ENCODE measurements at places on chromosomes 1 and 21.

- DNase-seq, result no peak
Observed at GRCh38 chr1:66585002-66585401, 51.0 kb downstream of the SGIP1 start.

DNA sequence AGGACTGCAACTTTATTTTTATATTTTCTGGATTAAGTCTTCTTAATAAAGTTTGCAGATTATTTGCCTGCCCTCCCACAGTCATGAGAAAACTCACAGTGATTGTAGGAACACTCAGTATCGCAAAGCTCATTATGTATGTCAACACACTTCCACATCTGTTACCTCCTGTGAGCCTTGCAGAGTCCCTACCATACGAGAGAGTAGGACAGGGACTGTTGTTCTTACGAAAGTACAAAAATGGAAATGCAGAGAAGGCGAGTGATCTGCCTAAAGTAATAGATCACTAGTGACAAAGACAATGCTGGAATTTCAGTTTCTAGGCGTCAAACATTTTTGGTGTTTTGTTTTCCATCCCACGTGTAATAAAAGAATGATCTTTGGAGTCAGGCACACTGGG lies 131.7 kb downstream of the SYT2 start:
- no peak for DNase-seq

DNA sequence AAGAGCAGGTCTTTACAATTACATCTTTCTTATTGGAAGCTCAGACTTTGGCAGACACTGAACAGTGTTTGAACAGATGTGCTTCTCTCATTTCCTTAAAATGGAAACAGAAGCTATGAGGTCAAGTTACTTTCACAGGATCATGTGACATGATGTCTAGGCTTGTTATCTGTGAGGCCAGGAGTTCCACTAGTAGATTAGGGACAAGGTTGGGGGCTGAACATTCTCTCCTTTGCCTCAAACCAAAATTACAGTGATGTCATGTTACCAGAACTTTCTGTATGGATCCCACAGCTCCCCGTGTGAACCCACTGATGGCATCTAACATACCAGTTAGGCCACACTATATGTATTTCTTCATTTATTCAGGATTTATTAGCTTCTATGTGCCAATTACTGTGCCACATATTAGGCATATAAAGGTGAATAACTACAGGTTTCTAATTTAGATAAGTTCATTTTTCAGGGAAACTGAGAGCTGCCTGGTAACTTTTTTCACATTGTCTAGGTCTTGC lies 6.0 kb downstream of the DYNLT5 start:
- no peak for DNase-seq

DNA sequence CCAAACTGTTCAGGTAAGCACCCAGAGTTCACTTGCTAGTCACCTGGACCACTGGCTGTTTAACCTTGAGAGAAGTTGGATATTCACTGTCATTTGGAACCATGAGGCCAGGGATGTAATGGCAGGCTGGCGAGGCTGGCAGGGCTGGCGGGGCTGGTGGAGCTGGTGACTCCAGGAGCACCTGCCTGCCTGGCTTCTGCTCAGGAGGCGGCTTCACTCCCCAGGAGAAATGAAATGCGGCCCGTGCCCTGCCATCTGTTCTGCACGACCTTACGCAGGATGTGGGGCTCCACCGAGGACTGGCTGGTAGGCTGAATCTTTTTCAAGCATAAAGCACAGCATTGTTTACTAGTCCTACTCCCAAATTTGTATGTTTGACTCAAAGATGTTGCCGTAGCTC lies 22.7 kb upstream of the MX1 start:
- DNase-seq, result no peak

DNA sequence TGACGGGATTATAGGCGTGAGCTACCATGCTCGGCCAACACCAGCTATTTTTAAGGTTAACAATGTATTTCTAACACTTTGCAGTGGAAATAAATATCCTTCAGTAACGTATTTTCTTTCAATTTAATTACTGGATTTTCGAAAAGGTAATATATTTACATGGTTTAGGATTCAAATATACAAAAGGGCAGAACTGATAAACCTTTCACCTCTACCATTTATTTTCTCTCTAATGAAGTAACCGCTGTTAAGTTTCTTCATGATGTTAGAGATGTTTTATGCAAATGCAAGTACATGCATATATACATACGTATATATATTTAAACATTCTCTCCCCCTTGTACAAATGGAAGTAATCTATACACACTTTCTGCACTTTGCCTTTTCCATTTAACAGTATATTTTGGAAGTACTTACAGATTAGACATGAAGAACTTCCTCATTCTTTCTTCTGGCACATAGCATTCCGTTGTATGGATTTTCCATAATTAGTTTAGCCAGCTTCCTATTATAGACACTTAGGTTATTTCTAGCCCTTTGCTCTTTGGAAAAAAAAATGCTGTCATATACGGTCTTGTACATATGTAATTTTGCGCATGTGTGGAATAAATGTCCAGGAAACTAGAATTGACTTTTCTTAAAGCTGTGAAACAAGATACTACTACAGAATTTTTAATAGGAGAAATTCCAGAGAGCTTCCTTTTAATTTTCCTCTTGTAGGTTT lies 14.9 kb upstream of the HJV start:
- no peak for DNase-seq

GRCh38 chr1:32701951-32702598 lies 495 bp downstream of the SYNC start:
- DNase-seq, result no peak

- no peak for DNase-seq
Observed at GRCh38 chr1:115906627-115907026, 65.7 kb upstream of the NHLH2 start.

DNA sequence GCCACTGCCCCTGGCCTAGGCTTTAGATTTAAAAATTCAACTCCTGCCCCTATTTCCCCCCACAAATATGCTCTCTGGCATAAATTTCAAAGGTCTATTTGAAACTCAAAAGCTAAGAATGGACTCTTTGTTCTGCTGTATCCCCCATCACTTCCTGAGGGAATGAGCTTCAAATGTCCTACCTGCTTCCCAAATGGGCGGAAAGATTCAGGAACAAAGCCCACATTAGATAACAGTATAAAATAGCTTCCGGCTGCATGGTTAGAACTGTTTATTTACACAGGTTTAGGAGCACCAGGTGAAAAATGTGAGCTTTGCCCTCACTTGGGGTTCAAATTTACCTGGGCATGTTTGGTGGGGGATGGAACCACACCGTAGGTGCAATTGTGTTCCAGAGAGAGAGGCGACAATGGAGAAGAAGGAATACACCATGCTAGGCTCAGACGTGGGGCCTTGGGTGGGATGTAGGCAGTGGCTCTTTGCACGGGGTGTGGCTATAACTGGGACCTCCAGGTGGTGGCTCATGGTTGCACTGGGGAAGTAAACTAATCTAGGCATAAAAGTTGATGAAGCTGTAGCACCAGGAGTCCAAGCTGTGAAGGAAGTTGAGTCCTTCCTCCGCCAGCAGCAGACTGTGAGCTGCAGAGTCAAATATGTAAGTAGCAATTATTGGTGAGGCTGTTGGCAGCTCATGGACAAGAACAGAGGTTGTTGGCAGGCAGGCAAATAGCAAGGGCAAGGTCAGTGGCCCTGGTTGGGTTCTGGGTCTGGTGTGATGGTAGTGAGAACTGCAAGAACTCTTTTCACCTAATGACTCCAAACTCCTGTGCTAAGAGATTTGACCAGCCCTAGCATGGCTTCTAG lies 41.5 kb upstream of the SRSF10 start:
- DNase-seq, result no peak

DNA sequence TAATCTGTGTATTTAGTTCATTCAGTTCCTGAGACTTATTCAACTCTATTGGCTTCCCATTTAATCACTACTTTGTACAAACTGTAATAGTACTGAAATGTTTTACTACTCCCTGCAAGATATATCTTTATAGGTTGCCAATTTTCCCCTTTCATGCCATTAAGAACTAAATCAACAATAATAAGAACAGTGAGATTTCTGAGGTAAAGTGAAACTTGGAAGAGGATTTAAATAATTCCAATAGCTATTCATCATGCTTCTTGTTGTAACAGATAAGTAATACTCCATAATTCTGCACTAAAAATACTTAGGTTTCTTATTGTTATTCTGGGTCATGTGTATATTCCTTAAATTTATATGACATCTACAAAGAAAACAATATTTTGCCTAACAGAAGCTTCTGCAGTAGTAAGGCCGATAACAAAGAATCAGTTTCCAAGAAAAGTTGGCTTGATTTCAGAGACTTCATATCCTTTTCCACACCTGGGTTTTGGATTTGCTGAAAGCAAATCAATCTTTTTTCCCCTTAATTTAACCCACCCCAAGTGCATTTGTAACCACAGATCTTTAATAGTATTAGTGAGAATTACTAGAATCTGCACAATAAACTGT lies 258.3 kb downstream of the FAF1 start:
- no peak for DNase-seq

DNA sequence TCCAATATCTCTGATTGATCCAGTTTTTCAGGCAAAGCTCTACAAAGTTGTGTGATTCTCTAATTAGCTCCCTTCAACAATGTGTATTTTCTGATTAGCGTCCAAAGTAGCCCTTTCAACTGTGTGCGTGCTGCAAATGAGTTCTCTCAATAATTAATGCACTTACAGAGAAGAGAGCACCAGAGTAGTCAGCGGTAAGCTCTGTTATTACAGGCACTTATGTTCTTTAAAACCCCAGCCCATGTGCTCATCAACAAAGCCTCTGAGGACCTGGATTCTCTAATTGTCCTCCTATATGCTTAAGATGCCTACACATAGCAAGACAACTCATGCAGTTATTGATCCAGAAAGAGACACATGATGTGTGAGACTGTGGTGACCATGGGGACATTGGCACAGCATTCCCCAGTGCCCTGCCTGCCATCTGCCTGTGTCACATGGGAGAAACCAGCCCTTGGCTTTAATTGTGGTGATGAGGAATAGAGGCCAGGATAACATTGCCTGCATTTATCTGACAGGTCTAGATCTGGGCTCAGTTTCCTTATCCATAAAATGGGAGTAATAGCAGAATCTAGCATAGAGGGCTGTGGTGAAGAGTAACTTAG lies 151.7 kb downstream of the PCP4 start:
- DNase-seq, result no peak

DNA sequence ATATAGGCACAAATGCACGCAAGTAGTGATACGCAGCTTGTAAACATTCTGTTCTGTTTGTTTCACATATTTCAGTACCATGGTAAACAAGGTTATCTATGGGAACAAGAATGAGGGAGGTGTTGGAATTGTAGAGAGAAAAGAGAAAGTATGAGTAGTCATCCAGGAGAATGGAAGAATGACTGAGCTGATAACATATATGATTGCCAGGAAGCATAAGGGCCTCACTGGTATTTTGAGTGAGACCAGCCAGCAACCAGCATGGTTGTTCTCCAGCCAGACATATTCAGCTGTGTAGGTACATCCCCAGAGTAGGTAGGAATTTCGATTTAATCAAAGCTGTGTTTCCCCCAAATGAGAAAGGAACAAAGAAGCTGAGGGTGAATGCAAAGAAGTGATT lies 58.9 kb upstream of the ARTN start:
- no peak for DNase-seq

DNA sequence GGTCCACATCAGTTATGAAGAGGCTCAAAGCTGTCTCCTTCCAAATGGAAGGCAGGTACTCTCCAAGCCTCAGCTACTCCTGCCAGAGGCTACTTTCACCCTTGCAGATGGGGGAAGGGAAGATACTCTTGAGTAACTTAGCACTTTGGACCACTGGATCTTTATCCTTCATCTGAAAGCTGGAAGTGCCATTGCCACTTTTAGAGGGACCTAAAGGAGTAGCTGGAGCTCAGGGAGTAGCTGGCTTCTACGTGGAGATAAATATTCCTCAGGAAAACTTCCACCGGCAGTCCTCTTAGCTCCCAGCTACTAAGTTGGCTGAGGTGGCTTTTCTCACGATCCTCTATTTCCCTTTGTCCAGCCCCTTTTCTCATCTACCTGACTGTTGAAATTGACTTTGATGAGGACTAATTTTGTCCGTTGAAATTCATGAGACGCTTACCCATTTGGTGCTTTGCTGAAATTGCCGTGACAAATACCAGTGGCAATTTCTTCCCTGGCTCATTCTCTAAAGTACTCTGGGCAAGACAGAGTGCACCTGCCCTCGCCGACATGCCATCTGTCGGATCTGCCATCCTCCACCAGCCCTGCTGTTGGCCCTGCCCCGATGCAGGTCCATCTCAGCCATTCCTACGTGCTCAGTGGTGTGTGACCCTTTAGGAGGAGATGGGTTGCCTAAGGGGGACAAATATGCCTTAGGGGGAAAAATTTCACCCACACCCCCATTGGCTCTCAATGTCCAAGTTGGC lies 13.6 kb downstream of the IGSF21 start:
- DNase-seq, result no peak

- no peak for DNase-seq
Observed at GRCh38 chr1:178541829-178542553, 29.1 kb downstream of the TEX35 start.

DNA sequence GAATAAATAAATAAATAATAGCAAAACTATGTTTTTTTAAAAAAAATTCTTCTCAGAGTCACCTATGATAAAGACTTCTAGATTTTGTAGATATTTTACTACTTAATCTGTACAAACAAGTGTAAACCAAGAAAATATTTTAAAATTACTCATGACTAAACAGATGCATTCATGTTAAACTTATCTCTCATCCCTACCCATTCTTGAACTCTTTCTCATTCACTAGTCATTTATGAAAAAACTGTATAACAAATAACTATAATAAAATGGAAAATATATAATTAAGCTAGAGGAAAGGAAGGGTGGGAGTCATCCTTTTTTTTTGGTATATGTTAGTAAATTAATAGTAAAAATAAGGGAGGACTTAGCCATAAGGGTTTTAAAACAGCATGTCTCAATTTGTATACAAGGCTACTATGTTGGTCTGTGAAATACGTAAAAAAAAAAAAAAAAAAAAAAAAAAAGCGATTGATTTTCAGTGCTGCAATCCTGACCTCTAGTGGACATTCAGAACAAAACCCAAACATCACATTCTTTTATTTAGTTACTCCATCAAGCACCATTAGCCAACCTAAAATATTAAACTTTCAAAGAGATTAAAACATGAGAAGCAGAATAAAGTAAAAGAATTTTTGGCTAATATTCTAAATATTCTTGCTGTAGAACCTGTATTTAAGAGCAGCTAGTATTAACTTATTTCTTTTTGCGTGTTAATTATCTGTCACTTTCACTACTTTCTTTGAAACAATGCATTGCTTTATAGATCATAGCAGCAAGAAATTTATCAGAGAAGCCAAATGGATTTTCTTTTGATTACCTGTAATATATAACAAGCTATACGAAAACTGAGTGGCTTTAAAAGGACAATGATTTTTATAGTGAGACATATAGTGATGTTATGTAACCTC lies 255.8 kb upstream of the CACYBP start:
- DNase-seq, result no peak

GRCh38 chr1:904310-904950 lies 19.3 kb upstream of the SAMD11 start:
- DNase-seq, result peak; percentile 71

All from stimulated activated CD8-positive, alpha-beta memory T cell treated with anti-CD3 and anti-CD28 coated beads, Interleukin-4, amount 100 ng/mL, for 4 hours (primary cell).